SK-N-DZ (cell line): ENCODE measurements at places on chromosomes 16 and 17.

DNA sequence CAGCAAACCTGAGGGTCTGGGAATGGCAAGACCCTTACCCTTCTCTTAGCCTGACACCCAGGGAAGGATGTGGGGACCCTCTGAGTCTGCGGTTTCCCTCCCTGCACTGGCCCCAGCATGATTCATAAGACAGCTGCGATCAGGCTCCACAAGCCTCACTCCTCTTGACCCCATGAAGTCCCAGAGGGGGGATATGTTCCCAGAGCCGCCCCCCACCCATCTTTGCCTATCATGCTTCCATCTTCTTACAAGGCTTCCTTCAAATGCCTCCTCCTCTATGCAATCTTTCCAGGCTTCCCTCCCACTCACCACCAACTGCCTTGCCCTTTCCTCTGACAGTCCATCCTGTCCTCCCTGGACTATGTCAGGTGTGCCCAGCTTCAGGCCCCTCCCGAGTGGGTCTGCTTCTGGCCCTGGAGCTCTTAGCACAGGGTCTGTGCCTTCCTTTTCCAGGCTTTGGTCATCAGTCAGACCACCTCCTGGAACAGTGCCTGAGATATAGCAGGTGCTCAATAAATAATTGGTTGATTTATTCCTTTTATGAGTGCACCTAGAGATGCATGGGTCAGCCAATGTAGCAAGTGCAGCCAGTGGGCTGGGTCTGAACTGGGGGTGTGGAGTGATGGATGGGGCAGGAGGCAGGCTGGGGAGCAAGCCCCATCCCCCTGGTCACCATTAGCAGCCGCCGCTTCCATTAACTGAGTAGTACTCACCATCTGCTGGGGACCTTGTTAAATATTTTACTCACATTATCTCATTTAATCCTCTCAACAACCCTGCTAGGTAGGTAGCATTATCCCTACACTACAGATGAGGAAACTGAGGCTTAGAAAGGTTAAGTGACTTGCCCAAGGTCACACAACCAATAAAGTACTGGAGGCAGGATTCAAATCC is 8.4 kb downstream of the DLX3 start:
- DNase-seq = no peak

- DNase-seq = no peak
Observed at GRCh38 chr17:82788206-82789001, 36.5 kb downstream of the TBCD start.

DNA sequence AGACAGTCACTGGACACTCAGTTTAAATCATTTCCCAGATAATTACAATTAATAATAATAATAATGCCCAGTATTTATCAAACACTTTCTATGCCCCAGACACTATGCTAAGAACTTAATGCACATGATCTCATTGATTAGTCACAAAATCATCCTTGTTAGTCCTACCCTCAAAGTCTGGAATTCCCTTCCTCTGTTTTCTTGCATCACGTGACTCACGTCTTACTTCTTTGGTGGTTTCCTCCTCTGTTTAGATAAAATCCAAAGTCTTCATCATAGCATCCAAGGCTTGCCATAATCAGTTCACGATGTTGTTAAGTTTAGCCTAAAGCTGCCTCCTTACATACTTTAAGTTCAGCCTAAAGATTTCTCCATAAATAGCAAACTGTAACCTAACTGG is 471.9 kb downstream of the PMP22 start:
- no peak for DNase-seq

DNA sequence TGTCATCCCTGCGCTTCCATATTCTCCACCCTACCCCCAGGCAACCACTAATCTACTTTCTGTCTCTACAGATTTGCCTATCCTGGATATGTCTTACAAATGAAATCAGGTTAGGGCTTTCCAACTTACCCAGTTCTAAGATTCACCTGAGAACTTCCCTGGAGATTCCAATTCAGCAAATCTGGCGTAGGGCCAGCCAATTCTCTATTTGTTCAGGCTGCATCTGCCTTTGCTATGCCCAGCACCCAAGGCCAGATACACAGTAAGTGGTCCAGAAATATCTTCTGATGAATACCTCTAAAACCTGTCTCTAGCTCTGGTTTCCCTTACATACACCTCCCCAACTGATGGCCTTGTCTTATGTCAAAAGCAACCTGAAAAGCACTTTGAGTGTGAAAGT is 10.4 kb upstream of the CTCF start:
- DNase-seq = no peak

DNA sequence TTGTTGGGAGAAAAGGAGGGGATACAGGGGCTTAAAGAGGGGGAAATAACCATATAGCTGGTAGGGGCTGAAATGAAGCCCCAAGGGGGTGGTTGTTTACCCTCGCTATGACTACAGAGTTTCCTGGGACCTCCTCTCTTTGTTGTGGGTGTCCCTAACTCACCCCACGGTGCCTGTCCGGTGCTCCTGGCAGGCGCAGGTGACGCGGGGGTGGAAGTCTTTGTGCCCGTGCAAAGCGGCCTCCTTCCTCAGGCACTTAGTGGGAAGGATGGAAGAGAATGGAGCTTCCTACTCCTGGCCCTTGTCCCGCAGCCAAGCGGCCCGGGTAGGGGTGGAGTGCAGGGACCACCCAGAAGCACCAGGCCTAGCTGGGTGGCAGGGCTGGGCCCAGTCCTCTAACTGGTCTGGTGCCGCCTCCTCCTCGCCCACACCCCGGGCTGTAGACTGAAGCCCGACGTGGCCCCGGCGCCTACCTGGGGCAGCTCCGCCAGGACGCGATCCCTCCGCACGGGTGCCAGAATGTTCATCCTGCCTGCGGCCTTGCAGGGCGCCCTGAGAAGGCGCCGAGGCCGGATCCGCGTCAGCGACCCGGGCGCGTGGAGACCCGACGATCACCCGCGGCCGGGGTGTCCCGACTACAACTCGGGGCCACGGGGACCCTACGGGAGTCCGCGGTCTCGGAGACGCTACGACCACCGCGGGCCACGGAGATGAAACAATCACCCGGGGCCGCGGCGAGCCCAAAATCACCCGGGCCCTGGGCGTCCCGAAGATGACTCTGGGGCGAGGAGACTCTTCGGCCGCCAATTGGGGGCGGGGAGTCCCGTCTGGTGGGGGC is 709 bp downstream of the RAB34 start:
- no peak for DNase-seq
